Mesendoderm (in vitro differentiated cells): ENCODE measurements at places on chromosomes 6 and 20.
A peak's percentile ranks its signal among the peaks of the same experiment; 100 is the strongest.

- no peak for DNase-seq
Observed at GRCh38 chr20:24112360-24112759, 123.8 kb upstream of the GGTLC1 start.

DNA sequence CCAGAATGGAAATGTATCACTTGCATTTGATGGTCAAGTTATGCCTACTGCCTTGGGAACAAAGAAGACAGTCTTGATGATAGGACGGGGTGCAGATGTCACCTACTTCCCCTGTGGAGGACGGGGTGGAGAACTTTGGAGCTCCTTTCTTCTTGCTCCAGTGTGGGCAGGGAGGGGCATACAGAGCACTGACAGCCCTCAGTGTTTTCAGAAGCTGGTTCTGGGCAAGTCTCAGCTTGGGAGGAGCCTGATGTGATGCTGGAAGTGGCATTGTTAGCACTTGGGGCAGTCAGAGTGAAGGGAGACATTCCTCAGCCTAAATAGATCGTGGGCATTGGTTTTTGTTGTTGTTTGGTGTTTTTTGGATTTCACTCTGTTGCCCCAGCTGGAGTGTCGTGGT, 59.7 kb downstream of the SYNJ2 start:
- no peak for DNase-seq

DNA sequence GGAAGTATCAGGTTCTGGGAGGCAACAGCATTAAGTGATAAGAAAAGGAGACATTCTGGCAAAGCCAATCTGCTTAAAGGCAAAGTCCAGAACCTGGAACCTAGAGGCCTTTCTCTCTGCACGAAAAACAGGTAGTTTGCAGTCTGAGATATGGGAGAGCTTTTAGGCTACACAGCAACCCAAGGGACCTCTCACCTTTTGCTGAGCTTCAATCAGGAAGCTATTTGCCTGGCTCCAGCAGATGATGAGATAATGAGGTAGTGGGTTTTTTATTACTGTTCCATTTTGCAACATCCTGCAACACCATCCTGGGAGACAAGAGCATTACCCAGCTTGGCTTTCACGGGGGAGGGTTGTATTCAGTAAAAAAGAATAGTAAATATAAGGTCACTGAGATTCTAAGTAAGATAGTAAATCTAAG, 143.1 kb downstream of the ADGRG6 start:
- DNase-seq: peak; percentile 86

DNA sequence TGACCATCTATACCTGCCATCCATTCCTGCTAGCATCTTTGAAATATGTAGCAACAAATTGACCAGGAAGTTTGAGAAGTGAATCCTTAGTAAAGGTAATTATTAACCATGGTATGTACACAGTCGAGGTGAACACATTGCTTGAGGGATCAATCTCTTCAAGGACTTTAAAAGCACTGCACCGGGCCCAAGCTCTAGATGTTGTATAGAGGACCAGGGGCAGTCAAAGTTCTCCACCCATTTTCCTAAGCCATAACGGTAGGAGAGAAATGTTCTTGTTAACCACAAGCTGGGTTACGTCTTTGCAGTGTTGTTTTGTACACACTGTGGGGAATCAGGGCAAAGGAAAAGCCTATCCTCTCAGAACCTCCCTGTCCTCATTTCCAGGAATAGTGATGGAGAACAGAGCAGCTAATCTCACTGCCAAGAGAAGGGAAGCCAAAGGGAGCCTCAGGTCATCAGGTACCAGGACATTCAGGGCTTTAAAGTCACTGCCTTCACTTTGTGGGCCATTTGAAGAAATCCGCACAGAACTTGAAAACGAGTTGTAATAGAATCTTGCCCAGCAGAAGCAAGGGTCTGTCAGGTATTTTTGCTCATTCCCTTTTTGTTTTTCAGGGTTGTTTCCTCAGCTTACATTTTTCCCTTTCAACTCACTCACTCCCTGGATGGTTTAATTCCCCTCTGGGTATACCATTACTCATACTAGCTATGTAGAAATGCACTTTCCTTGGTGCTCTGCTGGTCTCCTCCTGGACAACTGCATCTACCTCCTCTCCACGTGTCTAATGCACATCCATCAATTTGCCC, 5.3 kb upstream of the PM20D2 start:
- no peak for DNase-seq

- peak; percentile 56 for DNase-seq
Observed at GRCh38 chr20:50294164-50295088, 103.8 kb downstream of the CEBPB start.

GRCh38 chr20:38060536-38060935, 27.0 kb downstream of the RPRD1B start:
- DNase-seq: peak; percentile 93

GRCh38 chr6:6386010-6386409, 65.5 kb upstream of the F13A1 start:
- DNase-seq: no peak

DNA sequence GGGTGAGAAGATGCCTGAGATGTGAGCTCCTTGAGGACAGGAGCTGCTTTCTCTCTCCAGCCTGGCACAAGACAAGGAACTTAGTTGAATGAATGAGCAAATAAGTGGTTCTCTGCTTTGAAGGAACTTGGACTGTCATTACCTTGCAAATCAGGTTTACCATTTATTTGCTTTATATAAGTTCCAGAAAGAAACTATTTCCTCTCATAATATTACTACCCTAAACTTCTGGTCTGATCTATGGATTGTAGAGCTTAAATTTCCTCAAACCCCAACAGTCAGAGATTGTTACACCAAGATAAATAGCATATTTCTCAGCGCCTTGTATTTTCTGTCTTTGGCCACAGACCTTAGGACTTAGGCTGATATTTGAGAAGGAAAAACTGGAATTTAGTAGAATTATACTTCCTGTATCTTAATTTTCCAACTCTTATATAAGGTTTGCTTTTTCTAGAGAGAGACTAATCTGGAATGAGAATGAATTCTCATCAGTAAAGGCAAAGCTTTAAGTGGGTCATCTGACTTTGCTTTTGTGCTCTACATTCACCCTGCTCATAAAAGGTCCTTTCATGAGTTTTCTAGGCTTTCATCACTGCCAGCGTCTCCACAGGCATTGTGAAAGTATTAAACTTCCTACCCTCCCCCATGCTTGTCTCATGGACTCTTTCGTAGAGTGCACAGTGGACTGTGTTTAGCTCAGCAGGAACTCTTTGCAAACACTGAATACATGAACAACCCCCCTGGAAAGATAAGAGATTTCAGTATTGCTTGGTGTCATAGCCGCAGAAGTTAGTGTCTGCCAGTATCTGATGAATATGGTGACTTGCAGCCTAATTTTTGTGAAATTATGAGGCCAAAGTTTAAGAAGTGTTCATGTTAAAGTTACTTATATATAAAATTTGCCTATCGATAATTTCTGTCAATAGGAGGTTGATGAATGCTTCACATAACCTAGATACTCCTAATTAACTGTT, 74.0 kb downstream of the PTPRA start:
- DNase-seq: no peak

- DNase-seq: no peak
Observed at GRCh38 chr6:151381722-151382121, 9.6 kb downstream of the ZBTB2 start.

DNA sequence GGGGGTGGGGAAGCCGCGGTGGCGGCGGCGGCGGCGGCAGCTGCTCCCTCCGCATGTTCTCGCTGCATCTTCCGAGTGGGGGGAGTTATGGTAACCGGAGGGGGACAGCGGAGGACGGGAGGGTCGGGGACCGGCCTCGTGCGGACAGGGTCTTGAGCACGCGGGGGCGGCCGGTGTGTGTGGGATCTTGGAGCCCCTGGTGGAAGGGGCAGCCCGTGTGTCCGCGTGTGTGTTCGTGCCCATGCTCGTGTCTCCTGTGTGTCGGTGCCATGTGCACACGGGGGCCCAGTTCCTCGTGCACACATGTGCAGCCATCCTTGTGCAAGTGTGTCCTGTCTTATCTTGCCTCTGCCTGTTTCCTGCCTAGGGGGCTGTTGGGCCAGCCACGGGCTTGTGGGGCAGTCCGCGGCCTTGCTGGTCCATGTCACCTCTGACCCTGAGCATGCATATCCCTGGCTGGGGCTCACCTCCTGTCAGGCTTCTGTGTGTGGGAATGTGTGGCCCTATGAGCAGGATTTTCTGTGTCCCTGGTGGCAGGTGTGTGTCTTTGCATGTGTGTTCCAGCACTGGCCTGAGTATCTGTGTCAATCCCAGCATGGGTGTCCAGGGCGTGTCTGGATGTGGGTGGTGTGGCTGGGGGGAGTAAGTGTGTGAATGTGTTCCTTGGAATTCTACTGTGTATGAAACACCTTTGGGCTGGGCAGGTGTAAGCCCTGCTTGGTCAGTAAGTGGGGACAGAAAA, 8.5 kb downstream of the SYNGAP1 start:
- DNase-seq: peak; percentile 83

GRCh38 chr6:137911675-137912191, 44.7 kb downstream of the TNFAIP3 start:
- no peak for DNase-seq

DNA sequence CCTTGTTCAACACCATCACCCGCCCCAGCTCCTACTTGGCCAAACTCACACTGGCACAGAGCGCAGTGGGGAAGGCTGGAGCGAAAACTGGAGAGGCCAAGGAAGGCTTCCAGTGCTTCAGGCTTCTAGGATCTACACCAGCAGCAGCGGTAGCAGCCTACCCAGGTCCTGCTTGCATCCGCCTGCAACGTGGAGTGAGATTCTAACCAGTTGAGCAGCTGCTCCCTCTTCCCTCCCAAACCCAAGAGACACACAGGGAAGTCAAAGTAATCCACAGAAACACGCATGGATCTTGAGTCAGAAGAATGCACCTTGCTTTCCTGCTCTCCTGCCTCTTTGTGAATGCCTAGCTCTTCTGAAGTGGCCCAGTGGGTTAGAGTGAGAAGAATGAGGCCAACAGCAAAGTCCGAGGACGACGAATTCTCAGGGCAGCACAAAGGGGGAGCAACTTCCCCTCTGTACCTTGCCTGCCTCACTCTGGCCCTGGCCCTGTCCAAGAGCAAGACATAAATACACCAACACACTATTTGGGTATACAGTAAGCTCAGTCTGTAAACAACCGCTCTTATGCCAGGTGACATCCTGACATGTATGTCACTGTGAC, 95.9 kb upstream of the FOXQ1 start:
- no peak for DNase-seq

DNA sequence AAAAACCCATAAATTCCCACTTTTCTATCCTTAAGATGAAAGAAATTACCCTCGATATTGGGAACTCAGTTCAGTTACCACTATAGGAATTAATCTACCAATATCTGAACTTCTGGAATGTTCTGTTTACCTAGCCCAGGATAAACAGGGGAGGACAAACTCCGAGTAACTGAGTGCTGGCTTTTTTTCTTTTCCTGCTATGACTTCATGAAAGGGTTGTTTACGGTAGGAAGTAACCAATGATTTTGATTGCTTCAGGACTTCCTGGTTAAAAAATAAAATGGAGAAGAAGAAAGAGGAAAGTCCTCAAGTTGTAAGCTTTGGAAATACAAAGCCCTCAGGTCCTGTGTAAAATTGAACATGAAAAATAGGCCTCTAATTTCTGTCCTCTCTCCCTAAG, 167.7 kb downstream of the ZNF217 start:
- DNase-seq: no peak

DNA sequence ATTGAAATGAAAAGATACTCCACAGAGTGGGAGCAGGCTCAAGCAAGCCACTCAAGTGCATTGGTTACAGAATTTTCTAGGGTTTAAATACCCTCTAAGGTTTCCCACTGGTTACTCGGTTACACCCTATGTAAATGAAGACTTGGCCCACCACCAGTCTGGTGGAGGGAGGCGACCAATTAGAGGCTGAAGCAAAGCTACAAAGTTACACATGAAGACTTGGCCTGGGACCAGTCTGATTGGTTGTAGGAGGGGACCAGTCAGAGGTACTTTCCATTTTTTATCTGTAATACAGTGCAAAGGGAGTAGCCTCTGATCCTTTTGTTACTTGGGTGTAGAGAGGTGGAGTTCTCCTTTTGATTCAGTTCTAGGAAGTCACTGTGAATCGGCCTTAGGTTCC, 7.6 kb downstream of the SRSF12 start:
- DNase-seq: no peak

- no peak for DNase-seq
Observed at GRCh38 chr20:10074513-10074912, 39.7 kb downstream of the ANKEF1 start.

- peak; percentile 87 for DNase-seq
Observed at GRCh38 chr6:25963426-25964123, 973 bp downstream of the TRIM38 start.

DNA sequence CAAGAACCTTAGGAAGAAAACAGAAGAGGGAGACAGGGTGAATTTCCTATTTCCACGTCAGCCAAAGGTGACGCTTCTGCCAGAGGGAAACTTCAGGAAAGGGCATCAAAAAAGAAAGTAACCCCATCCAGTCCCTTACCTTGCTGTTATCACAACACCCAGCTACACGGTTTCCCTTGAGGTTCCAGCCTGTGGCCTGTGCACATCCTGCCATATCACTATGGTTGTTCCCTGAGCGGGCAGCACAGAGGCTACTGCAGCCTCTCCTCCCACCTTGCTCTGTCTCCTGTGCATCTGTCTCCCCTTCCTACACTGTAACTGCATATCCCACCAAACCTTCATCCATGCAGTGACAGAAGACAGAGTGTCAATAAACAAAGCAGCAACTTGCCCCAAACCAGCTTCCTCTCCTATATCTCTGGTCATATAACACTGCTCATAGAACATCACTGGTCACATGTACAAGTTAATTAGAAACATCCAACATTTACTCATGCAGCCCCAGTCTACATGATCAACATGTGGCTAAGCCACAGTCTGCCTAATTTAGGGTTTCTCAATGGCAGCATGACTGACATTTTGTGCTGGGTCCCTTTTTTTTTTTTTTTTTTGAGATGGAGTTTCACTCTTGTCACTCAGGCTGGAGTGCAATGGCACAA, 54.7 kb downstream of the GFOD1 start:
- no peak for DNase-seq

DNA sequence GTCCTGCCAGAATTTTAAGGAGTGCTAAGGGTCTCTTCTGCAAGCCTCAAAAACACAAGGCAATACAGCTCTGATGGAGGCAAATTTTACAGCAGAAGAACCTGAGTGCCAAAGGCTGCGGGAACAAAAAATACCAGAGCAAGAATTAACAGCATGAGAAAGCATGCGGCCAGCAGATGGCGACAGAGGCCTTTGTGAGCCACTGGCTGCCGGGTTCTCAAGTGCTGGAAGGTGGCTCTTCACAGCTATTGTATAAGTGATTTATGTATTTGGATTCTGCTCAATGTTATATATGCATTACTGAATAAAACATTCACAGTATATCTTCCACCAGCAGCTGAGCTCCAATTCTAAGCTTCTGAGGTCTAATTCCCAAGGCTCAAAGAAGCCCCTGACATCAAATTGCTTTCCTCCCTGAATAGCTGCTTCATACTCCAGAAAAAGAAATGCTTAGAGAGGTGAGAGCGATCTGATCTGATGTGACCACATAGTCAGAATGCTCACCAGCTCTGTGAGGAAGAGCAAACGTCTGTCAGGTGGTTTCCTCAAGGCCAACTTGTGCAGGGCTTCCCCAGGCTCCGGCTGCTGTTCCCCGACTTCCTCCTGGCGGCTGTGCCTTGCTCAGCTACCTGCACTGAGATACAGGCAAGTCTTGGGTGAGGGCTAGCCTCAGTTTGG, 58.6 kb downstream of the PPP1R3G start:
- peak; percentile 76 for DNase-seq
